H7 (cell line): ENCODE measurements at places on chromosomes 5 and 9. TPM values are rescaled to one million over a fixed set of nuclear protein-coding genes. Genes with fewer than 3 reads are reported as not detected.

- no peak for DNase-seq
Measured at GRCh38 chr9:69500896-69501295, 171.3 kb downstream of the APBA1 start.

DNA sequence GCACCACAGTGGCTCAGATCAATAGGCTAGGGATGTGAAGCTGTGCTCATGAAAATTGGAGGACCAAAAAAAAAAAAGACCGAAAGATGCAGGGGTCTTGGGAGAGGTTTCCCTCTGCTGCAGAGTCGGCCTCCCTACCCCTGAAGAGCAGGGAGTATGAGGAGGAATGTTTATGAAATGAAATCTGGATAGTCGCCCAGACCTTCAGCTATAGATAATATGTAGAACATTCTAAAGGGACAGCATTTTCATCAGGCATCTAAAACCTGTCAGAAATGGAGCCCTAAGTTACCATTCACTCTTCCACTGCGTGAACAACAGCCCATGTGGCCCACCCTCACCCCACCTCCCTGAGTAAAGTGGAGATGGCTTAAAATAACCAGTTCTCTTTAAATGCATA lies 122.9 kb downstream of the TMEM174 start:
- DNase-seq, result no peak

GRCh38 chr5:124889850-124890249 lies 143.4 kb upstream of the ZNF608 start:
- DNase-seq, result no peak

- DNase-seq, result no peak
Measured at GRCh38 chr5:123154886-123155445, 65.9 kb downstream of the PRDM6 start.

DNA sequence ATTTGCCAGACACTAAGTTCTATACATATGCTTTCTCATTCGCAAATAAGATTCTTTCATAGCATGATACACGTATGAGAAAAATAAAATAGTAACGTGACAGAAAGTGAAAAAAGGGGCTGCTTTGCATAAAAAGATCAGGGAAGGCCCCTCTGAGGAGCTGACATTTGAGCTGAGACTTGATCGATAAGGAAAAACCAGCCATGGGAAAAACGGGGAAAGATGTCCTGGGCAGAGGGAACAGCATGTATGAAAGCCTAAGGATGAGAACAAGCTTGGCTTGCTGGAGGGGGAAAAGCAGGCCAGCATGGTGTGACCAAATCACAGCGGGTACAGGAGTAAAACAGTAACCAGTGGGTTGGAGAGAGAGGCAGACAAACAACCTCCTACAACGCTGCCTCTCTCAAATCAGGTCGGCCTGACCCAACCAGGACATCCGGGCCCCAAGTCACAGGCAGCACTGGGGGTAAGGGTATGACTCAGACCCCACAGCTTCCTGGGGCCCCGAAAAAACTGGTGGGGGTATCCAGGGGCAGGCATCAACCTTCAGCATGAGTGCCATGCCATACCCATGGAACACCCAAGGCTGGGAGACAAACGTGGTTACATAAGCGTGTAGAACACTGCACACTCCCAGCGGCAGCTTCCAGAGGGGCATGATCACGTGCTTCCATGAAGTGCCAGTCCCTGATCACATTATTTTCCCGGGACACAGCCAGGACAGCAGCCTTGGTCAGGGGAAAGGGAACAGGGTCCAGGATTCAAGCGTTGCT lies 2.2 kb downstream of the TNIP1 start:
- no peak for DNase-seq

DNA sequence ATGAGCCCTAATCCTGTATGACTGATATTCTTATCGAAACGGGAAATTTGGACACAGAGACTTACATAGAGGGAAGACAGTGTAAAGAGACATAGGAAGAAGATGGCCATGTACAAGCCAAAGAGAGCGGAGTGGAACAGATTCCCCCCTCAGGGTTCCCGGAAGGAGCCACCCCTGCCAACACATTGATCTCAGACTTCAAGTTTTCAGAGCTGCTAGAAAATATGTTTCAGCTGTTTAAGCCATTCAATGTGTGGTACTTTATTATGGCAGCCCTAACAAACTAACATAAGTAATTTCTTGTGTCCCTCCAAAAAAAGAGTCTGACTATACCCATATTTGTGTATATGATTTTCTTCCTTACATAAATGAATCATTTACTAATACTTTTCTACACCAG lies 128.0 kb upstream of the STC2 start:
- no peak for DNase-seq

DNA sequence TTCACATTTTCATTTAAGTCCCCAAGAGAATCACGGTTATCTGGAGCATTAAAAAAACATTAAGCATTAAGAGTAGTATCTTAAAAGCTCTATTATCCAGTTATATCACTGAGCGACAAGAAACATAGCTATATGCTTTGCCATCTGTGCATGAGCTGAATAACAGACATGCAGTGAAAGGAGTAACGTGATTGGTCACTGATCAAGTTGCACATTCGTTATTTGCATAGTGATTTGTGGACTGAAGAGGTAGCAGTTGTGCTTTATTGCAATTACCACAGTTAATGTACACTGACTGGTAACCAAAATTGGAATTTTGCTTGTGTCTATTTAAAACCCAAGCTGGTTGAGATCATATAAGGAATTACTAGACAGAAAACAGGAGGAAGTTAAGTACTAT lies 107.4 kb downstream of the MCTP1 start:
- no peak for DNase-seq

- no peak for DNase-seq
Measured at GRCh38 chr9:136554870-136555269, 9.0 kb upstream of the NOTCH1 start.

The PCDHB12 gene
- not detected in 2 replicates for total RNA-seq

The PCDHGA4 gene
- 0.03 TPM in 1 of 2 replicates, not detected in the other for total RNA-seq

The STOM gene
- 51.8 and 53.2 TPM in 2 replicates for total RNA-seq
